Lung (tissue), 17 donors: ENCODE measurements at places on chromosomes 6 and 20.

DNA sequence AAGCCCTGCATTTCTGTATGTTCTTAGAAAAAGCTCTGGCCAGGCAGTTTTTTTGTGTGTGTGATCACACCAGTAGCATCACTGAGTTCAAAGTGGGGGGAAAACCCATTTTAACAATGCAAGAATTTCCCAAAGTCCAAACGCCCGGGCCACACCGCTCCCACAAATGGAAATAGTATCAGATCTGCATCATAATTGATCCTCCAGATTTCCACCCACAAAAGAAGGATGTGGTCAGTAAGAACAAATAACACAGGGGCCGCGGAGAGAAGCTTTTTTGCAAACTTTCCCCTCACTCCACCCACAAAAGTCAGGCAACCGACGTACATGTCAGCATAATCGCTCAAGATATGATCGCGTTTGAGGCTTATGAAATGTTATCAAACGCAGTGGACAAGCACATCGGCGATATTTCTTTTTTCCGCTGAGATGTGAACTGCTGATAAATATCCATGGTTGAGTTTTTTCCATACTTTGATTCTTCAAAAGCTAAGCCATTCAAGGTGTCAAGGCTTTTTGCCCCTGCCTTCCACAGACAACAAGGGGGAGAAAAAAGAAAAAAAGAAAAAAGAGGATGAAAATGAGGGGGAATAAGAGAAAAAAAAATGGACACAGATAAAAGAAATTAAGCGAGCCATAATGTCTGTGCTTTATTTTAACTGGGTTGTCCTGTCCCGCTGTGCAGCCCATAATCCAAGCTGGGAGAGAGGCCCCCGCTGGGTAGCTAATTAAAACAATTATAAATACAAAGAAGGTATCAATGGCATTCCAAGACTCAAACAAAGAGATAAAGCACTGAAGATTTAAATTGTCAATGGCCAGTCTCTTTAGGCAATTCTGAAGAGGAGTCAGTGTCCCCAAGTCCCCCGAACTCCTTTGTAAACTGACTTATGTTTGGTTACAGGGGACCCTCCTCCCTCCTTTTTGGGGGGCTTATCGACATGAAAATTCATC lies 143.5 kb downstream of the ZFP64 start:
- DNase-seq = no peak

DNA sequence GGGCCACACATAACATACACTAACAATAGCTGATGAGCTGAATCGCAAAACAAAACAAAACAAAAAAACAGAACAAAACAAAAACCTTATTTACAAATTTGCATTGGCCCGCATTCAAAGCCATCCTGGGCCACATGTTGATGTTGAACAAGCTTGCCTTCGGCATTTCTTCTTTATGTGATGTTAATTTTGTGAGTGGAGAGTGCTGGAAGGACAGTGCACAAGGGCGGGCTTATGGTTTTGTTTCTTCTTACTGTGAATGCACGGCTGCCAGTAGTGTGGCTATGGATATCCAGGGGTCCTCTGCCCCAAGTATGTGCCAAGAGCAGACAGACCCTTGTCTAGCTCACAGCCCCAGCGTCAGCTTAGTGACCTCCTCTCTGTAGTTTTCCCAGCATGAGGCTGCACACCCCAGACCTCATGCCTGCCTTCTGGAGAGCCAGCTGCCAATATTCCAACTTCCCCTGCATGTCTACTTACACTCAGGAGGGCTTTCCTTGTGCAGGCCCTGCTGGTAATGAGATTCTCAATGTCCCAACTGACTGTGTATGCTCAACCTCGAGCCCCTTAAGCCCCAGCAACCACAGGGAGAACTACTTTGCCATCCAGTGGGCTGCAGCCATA lies 24.9 kb downstream of the ZNF292 start:
- no peak for DNase-seq

GRCh38 chr6:143205991-143206390 lies 145.3 kb downstream of the AIG1 start:
- DNase-seq = no peak

GRCh38 chr6:89596484-89596883 lies 42.1 kb downstream of the LYRM2 start:
- DNase-seq = no peak

GRCh38 chr6:27517928-27518787 lies 45.3 kb upstream of the ZNF184 start:
- no peak for DNase-seq
